MM.1S (cell line): ENCODE measurements at places on chromosomes 5 and 9.

DNA sequence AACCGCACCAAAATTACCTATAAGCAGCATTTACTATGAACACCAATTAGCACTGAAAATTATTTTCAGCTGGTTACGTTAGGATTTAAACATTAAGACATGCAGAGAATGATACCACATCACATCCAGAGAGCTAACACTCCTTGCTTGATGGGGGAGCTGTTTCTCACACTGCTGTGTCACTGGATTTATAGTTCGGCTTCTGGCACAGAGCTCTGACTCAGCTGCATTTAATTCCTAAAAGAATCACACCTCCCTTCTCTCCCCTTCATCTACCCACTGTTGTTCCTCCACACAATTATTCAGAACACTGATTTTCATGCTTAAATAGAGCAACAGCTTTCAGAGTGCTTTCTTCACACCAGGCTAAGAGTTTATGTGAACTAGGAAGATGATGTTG is 82.6 kb upstream of the SV2C start:
- DNase-seq = no peak

DNA sequence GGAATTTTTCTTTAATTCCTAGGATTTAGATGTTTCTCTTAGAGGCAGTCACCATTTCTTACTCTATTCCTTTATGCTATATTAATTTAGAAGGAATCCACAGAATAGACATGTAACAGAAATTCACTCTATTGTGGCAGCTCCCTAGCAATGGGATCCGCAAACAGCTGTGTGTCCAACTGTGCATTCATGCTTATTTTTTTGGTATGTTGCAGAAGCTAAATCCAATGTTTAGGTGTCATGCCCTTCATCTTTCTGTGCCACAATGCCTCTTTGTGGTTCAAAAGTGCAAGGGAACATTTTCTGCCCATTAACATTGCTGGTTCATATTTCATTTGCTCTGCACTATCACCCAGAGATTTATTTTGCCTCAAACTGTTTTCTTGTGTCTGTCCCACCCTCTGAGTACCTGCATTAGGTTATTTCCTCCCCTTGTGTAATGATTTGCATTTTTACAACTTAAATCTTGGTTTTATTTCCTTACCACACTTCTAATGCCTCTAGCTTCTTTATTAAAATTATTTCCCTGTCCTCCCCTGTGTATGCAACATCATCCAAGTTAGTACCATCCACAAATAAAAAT is 816.5 kb downstream of the EFNA5 start:
- no peak for DNase-seq

GRCh38 chr9:94182532-94182931 is 76.6 kb upstream of the ZNF169 start:
- DNase-seq = no peak

DNA sequence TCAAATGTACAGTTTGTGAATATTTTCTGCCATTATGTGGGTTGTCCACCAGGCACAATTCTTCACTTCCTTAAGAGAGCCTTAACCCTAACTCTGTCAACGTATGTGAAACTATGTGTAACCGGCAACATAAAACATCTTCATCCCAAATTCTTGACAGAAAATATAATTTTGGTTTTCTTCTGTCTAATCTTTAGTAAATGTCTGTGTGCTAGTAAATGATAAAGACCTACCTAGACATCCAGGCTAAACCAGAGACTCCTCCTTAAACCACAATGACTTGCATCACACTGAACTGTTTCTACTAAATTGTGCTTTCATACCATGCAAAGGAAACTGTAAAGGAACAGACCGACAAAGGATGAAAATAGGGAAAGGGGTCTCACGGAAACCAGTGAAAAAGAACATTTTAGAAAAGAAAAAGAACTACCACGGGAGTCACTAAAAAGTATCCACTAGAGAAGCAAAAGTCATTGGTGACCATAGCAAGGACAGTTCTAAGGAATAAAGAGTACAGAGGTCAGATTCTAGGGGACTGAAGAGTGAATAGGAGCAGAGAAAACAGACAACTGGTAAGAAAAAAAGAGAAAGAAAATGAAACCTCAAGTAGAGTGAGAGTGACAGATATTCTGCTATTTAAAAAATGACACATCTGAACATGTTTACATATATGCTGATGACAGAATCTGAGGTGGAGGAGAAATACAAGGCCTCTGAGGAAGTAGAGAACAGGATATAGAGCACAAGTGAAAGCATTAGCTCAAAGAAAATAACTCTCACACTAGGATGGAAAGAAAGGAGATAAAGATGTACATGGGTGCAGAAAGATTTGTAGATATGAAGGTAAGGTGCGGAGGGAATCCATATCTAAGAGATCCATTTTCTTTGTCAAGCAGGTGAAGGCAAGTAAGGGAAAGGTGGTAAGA is 49.4 kb downstream of the FNIP1 start:
- DNase-seq = no peak

DNA sequence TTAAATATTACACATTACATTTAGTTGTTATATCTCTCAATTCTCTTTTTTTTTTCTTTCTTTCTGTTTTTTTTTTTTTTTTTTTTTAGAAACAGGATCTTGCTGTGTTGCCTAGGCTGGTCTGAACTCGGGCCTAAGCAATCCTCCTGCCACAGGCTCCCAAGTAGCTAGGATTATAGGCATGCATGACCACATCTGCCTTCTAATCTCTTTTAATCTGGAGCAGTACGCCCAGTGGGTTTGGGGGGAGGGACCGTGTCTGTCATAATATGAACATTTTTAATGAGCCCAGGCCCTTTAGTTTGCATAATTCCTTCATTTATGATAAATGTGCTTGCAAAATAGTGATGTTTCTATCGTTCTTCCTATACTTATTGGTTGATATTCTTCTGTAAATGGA is 10.3 kb downstream of the RHOBTB3 start:
- no peak for DNase-seq

GRCh38 chr9:14542071-14542470 is 151.2 kb downstream of the ZDHHC21 start:
- no peak for DNase-seq

DNA sequence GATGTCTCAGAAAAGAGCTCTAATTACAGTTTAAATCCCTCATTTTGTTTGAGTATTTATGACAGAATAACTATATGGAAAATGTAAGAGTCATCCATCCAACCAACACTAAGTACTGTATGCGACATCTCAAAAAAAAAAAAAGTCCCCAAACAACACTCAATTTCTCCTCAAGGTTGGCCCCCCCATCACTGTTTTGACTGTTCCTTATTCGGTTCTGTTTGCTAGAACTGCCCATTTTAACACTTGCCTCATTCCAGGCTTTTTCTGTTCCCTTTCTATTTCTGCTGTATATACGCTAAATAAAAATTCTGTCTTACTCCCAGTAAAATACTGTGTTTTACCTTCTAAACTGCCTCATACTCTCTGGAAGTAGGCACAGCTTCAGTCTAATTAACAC is 25.2 kb downstream of the GLDC start:
- no peak for DNase-seq

- no peak for DNase-seq
Measured at GRCh38 chr9:98168941-98169488, 23.4 kb downstream of the CORO2A start.

DNA sequence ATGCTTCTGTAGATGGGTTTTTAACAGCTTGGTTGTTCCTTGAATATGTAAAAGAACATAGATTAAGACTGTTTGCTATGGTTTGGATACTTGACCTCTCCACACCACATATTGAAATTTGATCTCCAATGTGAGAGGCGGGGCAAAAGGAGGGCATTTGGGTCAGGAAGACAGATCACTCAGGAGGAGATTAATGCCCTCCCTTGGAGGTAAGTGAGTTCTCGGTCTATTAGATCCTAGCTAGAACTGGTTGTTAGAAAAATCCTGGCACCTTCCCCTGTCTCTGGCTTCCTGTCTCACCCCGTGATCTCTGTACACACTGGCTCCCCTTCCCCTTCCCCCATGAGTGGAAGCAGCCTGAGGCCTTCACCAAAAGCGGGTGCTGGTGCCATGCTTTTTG is 281.1 kb upstream of the ANKRD55 start:
- DNase-seq = no peak

- DNase-seq = peak; percentile 44
Measured at GRCh38 chr5:34022121-34022705, 14.4 kb upstream of the AMACR start.

- DNase-seq = peak; percentile 14
Measured at GRCh38 chr5:161966564-161966963, 101.0 kb upstream of the GABRG2 start.

DNA sequence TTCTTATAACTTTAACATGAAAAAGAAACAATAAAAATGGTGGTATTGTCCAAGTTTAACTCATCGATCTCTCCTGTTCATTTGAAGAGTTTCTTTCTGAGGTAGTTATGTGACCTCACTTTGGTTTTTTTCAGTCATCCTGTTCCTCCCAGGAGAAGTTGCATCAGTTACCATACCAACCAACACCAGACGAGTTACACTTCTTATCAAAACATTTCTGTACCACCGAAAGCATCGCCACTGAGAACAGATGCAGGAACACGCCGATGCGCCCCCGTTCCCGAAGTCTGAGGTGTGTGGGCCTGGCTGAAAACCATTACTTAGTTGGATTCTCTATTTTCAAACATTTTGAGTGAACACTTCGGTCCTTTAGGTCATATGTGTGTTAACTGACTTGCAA is 96.3 kb downstream of the CD180 start:
- DNase-seq = no peak

DNA sequence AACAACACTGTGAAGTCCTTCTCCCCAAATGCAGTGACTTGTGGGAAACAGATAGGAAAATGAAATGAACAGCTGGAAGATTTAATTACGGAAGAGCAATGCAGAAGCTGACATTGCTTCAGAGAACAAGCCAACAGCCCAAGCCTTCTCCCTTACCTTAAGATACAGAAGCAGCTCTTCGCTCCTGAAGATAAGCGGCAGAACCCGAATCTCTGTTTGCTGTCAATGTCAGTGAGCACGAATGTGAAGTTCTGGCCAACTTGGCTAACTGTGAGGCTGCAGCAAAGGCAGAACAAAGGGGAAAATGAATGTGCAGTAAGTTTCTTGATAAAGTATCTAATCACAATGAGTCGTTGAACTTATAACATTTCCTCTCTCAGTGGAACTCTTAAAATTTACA is 172.4 kb downstream of the DENND1A start:
- no peak for DNase-seq

DNA sequence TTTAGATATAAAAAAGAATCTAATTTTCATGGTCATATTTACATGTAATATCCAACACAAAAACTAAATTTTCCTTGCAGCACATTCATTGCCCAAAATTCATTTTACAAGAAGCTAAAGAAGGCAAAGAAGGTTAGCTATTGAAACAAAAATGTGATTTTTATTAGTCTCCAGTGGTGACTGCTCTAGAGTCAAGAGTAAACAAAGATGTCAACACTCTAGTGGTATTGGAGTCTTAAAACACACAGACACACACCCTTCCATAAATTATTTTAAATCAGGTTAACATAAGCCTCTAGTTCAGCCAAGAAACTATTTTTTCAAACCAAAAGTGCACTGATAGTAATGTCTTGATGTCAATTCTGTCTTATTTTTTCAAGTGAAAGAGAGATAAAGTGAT is 329.2 kb downstream of the ZNF608 start:
- DNase-seq = no peak

DNA sequence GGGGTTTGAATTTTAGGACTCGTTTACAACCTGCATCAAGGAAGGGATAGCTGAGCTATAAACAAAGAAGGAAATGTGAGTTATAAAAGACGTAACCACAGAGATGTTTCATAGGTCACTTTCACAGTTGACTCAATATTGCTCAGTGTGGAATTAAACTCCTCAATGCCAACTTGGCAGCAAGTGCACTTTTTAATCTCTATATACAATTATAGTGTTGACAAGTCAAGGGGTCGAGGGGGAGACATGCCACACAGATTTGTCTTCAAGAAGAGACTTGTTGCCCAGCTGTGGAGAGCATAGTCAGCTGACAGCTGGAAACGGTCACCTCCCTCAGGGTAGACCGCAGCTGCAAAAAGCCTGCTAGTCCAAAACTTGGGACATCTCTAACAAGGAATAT is 163.4 kb upstream of the DMAC1 start:
- DNase-seq = no peak

GRCh38 chr9:36091026-36091953 is 45.2 kb upstream of the GLIPR2 start:
- DNase-seq = no peak

DNA sequence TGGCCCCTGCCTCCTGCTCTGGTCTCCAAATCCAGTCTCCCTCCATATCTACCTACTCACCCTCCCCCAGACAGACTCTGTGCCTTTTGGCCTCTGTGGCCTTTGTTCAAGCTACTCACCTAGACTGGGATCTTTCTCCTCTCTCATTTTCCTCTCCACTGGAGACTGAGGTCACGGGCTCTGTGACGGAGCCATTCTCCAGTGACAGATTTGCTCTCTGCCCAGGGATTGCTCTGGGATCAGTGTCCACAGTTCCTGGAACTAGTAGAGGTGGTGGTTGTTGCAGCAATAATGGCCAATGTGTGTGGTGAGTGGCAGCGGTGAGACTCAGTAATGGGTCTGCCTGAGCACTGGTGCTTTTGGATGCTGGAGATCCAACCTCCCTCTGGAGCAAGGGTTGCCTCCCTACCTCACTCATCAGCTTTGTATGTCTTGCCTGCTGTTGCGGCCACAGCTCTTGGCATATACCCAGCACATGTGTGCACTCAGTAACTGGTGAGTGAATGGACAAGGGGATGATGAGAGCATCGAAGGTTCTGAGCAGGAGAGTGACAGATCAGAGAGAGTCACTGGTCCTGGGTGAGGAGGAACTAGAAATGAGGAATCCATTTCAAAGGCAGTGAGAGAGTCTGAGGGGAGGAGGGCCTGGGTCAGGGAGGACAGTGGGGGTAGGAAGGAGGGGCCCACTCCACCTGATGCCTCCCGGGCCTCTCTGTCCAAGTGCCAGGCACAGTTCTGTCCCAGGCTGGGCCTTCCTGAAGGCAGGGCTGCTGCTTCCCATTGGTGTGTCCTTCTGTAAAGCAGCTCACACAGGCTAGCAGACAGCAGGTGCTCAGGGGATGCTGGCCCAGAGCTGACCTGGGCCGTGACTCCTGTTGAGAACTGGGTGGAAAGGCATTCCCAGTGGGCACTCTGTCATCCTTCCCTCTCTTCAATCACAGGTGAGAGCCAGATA is 96.5 kb upstream of the PITX1 start:
- no peak for DNase-seq

- DNase-seq = no peak
Measured at GRCh38 chr5:176636426-176636825, 6.0 kb downstream of the EIF4E1B start.
